CD4-positive, alpha-beta T cell (primary cell): ENCODE measurements at places on chromosomes 4 and X.
A peak's percentile ranks its signal among the peaks of the same experiment; 100 is the strongest.

DNA sequence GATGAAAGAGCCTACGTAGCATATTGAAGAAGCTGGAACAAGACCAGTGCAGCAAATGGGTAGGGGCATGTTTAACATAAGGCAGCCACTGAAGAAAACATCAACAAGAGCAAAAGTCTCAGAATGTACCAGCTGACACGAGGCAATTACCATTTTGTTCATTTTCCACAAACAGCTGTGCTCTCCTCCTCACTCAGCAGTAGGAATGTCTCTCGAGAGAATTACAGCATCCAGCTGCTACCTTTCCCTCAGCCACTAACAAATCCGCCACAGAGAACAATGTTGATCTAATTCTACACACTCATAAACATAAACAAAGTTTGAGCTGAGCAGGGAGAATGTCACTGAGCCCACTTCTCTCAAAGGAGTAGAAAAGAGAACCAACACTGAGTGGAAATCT, 68.0 kb downstream of the OPHN1 start:
- DNase-seq = no peak

DNA sequence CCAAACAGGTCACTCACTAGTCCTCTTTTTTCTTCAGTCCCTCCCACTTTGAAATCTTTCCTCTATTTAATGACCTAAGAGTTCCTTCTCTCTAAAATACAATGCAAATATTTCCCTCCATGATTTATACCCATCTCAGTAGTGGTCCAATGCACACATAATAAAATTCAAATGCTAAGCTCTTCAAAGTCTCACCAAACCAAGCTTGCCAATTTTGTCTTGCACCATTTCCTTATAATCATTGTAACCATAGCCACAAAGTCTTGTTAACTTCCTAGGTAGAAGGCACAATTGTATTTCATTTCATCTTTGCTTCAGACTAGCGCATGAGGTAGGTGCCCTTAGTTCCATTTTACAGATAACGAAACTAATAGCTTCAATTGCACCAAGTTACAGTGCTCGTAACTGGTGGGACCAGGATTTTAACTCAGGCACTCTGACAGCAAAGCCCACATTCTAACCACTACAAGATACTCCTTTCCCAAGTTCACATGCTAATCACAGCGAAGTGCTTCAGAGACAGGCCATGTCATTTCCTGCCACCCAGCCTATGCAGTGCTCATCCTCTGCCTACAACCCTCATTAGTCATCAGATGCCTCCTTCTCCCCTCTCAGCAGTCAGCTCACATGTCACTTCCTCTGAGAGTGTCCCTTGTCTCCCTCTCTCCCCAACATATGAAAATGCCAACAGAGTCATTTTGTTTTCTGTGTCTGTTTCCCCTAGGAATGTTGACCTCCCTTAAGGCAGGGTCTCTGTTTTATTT, 66.9 kb upstream of the PPARGC1A start:
- DNase-seq = peak; percentile 22

DNA sequence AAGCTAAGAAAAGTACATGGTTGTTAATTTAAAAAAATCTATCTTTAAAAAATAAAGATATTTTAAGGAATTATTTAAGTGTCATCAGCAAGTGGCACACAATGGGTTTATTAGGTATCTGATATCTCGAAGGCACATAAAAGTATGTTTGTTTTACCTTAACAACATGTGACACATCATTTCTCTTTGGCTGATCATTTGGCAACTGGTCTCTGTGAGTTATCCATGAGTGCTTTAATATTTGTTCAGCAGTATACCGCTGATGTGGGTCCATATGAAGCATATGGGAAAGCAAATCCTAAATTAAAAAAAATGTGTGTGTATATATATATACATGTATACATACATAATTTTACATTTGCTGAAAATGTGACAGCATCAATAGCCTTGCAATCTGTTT, 123.2 kb downstream of the RPS6KA6 start:
- DNase-seq = no peak

GRCh38 chr4:140082391-140082755, 71.6 kb downstream of the MAML3 start:
- DNase-seq = no peak

- no peak for DNase-seq
Observed at GRCh38 chrX:47030339-47030738, 47.9 kb upstream of the RGN start.

GRCh38 chr4:57110640-57111511, 691 bp upstream of the IGFBP7 start:
- DNase-seq = peak; percentile 0

- no peak for DNase-seq
Observed at GRCh38 chr4:8050180-8050554, 108.4 kb downstream of the ABLIM2 start.
